ENCODE measurements at places on chromosomes 2 and 18.

DNA sequence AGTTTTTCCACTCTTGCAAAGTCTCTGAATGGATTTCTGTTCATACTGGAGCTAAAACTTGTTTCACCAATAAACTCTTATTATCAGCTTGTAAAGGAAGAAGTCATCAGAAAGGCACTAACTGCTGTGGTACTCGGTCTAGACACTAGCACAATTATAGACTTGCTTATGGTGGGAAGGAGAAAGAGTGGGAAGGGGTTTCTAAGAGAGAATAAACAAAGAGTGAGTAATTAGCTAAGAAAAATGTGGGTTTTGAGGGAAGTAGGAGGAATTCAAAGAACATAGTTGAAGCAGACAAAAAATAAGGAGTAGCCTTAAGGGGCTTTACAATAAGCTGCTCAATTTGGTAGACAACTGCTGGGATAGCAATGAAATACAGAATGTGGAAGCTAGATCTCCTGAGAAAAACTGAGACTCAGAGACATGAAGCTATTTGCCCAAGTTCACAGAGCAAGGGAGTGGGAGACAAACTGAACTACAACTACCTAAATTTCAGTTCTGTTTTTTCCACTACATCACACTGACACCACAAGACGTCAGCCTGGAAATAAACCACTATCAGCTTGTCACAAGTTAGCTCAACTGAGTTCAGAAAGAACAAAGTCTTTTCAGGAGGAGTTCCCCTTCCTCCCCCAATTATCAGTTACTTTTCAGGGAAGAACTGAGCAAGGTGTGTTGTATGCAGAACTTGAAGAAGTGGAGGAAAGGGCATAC is 59.7 kb downstream of the MAP4K3 start:
- no peak for DNase-seq

GRCh38 chr18:9135081-9135911 is 1.3 kb upstream of the ANKRD12 start:
- no peak for DNase-seq

DNA sequence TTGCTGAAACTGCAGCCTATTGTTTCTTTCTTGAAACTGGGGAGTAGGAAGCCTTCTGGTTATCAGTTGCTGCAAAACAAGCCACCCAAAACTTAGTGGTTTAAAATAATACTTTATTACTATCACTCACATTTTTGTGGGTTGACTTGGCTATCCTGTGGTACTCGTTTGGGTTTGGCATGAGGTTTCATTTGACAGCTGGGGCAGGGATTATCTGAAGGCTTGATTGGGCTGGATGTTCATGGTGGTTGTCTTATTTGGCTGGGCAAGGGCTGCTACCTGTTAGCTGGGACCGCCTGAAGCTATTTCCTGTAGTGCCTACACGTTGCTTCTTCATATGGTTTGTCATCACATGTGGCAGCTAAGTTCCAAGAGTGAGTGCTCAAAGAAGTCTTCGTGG is 122.3 kb downstream of the PLCL1 start:
- DNase-seq: no peak

DNA sequence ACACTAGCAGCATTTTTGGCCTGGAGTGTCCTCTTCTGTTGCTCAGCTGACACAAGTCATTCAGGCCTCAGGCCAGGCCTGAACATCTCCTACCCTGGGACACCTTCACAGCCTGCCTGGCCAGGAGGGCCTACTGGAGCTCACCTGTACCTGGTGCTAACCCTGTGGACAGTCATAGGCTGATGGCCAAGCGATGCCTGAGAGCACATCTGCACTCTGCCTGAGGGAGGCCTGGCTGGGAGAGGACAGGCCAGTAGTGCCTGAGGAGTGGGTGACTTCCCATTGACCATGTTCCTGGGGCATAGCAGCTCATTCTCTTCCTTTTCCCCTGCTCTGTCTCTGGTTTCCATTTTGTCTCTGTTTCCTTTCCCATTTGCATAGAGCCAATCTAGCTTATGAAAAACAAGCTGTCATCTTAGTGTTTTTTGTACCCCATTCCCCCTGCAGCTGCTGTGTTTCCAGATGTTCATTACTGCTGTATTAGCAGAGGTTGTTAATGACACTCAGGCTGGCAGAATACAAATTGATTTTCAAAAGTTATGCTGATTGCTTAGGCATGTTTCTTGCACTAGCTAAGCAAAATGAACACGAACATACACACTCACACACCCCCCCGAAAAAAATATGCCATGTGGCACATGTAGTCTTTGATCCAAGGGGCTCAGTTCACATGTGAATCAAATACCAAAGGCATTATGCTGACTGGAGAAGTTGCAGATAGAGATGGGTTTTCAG is 149.7 kb upstream of the HS6ST1 start:
- no peak for DNase-seq

GRCh38 chr2:8081130-8081529 is 600.7 kb upstream of the ID2 start:
- DNase-seq: no peak

GRCh38 chr2:1874950-1875349 is 130.6 kb upstream of the PXDN start:
- DNase-seq: no peak

DNA sequence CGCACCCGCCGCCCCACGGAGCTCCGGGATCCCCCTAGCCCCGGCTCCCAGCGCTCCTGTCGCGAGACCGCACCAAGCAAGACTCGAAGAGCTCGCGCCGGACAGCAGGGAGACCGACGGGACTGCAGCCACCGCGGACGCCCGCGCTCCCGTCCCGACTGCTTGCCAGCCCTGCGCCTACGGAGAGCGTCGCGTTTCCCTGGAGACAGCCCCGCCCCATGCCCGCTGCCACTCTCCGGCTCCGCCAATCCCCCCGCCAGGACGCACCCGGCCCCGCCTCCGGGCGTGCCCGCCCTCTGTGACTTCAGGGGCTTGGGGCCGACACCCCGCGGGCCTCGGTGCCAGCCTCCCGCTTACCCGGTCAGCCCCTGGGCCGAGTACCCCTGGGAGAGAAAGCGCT is at the start of gene ANKMY1:
Gene ANKMY1 (minus strand): TSS at position 181 of the 400 bp plus-strand sequence. CDS start 653 bp downstream, outside the sequence.
- peak; percentile 62 for DNase-seq

GRCh38 chr2:180776921-180777320 is 203.5 kb upstream of the UBE2E3 start:
- DNase-seq: no peak

- no peak for DNase-seq
Measured at GRCh38 chr2:129203331-129203730, 776.1 kb upstream of the RAB6C start.

DNA sequence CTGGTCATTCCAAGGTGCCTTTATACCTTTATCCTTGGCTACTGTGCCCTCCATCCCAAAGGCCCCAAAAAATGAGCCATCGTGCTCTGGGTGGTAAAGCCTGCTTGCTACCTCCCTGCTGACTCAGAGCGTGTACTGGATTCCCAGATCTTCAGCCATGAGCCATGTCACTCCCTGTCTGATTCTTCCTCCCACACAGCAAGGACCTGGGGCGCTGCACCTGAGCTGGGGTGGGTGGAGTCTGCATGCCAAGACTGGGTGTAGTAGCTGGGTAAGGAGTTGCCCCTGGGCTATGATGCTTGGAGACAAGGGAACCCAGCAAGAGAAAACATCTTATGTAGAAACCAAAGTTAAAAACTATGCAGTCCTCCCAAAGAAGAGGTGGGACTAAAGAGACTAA is 37.2 kb upstream of the APCDD1 start:
- DNase-seq: no peak

GRCh38 chr2:150374492-150374891 is 113.0 kb downstream of the RND3 start:
- DNase-seq: no peak

GRCh38 chr2:169324581-169325260 is 37.6 kb downstream of the LRP2 start:
- no peak for DNase-seq

- no peak for DNase-seq
Measured at GRCh38 chr2:139296672-139297209, 516.6 kb upstream of the NXPH2 start.

- no peak for DNase-seq
Measured at GRCh38 chr2:15158100-15158499, 403.0 kb downstream of the NBAS start.

- DNase-seq: no peak
Measured at GRCh38 chr18:10241579-10241978, 212.9 kb upstream of the APCDD1 start.

DNA sequence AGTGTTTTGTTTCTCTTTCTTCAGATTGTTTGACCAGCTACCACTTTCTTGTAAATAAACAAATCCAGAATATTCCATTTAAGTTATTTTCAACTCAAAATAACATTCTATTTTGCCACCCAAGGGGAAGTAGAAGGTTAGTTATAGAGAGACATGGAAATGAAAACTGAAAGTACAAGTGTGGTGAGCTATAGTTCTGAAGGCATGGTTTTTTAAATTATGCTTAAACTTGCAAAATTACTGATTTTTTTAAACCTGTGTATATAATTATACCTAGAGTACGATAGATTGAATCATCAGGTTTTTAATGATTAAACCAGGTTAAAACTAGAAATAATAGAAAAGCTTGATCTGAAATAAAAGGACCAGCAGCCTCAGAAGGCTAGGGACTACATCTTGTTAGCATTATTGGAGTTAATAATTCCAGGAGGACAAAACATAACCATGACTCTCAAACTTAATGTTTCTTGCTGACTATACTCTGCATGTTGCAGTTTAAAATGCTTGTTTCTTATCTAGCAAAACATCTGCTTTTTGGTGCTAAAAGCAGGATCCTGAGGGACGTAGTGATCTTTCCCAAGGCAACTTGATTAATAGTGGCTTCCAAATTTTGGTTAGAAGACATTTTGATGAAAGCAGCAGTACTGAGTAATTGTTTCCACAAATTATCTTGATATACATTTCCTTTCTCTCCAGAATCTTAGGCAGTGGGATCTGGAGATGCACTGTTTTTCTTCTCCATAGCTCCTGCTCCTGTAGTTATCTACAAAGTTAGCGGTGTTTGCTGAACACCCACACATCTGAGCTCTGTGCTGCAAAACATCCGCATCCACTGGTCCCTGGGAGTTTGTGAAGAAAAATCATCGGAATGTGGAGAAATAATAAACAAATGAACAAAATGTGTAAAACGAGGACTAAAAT is 327.2 kb upstream of the PKDCC start:
- no peak for DNase-seq

- peak; percentile 2 for DNase-seq
Measured at GRCh38 chr2:102615620-102616436, 3.5 kb upstream of the SLC9A2 start.

Measured in activated CD4-positive, alpha-beta T cell treated with anti-CD3 and anti-CD28 coated beads, Interleukin-2, amount 50 U/mL, for 4 hours (primary cell).